Mononuclear cell (primary cell): ENCODE measurements at places on chromosomes 6 and 20. TPM values are rescaled to one million over a fixed set of nuclear protein-coding genes. Genes with fewer than 3 reads are reported as not detected.

ADGRF4 gene
- not detected for total RNA-seq

MANEA gene
- 5.5 TPM for total RNA-seq

TMEM151B gene
- not detected for total RNA-seq

CD93 gene
- total RNA-seq: 85.5 TPM

MGME1 gene
- total RNA-seq: 6.3 TPM
